Posterior cingulate gyrus (tissue), 11 donors: ENCODE measurements at places on chromosomes 11 and 22.
A peak's percentile ranks its signal among the peaks of the same experiment; 100 is the strongest.

DNA sequence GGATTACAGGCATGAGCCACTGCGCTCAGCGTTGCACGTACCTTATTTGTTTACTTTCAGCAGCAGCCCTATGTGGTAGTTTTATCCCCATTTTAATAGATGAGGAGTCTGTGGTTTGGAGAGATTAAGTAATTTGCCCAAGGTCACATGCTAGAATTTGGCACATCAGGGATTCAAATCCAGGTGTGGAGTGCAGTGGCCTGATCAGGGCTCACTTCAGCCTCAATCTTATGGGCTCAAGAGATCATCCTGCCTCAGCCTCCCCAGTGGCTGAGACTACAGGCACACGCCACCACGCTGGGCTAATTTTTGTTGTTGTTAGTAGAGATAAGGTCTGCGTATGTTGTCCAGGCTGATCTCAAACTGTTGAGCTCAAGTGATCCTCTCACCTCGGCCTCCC is 18.5 kb upstream of the SPTBN2 start:
- DNase-seq = no peak

DNA sequence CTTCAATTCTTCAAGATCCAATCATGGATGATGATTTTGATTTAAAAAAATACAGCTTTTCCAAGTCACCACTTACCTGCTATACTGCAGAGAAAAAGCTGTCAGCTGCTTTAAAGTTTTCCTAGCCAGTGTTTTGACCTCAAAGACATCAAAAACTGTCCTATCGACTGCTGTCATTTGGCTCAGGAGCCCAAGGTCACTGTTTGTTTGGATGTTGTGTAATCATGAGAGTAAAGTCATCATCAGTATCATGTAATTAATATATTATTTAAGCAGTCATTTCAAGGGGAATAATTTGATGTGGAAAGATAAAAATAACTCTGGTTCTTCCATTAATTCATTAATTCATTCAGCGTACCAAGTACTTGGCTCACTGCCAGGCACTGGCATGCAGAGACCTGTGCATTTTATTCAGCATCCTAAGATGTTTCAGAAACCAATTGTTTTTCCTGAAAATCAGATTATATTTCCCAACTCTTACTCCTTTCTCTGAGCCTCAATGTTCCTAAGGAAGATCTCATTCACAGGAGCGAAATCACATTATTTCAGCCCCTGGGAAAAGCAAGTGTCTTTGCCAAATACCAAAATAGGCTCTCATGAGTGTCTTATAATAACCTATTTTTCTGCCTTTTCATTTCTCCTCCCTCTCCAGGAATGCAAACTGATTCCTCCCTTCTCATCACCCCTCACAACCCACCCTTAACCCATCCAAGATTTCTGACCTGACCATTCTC is 59.9 kb downstream of the SLC1A2 start:
- DNase-seq = no peak

- DNase-seq = no peak
These were observed 330 bp upstream of the POLD3 start for GRCh38 chr11:74592063-74592440.

- peak; percentile 54 for DNase-seq
These were observed 43.2 kb upstream of the BLID start for GRCh38 chr11:122159173-122159721.

DNA sequence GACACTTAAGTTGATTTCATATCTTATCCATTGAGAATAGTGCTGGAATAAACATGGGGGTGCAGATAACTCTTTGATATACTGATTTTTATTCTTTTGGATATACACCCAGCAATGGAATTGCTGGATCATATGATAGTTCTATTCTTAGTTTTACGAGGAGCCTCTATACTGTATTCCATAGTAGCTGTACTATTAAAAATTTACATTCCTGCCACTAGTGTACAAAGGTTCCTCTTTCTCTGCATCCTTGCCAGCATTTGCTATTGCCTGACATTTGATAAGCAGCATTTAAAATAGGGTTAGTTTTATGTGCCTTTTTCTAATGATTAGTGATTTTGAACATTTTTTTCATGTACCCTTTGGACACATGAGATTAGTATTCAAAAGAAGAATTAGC is 554.2 kb downstream of the JRKL start:
- DNase-seq = no peak

DNA sequence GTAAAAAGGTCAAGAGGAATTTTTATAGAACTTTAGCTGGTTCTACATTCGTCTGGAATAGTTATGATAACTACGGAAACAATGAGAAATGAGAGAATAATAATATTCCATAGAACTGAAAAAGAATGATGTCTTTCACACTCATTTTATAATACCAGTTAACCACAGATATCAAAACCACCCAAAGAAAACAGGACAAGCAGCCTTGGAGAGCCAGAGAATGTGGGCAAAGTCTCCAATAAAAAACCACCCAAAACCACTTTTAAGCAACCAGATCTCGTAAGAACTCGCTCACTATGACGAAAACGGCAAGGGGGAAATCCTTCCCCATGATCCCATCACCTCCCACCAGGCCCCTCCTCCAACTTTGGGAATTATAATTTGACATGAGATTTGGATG is 60.8 kb downstream of the ARHGAP32 start:
- no peak for DNase-seq

DNA sequence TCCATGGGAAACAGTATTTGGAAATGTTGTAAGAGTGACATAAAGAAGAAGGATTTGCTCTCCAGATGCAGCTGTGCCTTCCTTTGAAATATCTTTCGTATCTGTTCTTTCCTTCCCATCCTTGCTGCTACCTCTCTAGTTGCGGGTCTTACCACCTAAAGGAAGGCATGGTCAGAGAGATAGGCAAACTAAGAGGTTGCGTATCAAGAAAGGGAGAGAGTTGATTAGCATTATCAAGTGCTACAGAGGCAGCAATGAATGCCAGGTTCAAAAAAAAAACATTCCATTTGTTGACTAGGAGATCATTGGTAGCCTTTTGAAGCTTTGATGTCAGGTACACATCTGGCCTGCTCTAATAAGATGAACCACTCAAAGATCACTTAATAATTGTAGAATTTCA is 4.6 kb downstream of the GTPBP1 start:
- DNase-seq = no peak

DNA sequence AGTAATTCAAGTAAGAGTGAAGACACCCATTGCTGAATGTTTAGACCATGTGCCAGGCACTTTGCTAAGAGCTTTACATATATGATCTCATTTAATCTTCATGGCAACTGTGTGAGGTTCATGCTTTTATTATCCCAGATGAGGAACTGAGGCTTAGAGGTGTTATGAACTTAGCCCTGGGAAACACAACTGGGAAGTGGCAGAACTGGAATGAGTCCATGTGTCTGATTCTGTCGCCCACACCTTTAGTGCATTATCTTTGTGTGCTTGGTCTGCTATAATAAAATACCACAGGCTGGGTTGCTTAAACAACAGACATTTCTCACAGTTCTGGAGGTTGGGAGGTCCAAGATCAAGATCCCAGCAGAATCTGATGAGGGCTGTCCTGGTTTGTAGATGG is 108.7 kb upstream of the PLET1 start:
- no peak for DNase-seq

DNA sequence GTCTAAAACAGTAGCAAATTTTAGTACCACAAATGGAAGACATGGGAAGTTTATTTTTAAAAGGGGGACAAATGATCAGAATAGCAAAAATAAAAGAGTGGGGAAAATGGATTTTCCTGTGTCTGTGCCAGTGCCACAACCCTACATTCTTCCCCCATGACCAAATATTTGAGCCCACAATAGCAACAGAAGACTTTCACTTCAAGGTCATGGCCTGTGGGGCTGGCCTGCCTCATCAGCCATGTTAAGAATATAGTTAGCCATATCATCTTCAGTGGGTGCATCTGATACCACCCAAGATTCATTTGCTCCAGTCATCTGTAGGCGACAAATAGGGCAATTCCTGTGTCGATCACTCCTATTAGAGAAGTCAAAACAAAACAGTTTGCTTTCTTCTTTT is 26.3 kb downstream of the RNF141 start:
- DNase-seq = no peak

GRCh38 chr11:125625225-125625629 is 264 bp downstream of the CHEK1 start:
- DNase-seq = no peak

DNA sequence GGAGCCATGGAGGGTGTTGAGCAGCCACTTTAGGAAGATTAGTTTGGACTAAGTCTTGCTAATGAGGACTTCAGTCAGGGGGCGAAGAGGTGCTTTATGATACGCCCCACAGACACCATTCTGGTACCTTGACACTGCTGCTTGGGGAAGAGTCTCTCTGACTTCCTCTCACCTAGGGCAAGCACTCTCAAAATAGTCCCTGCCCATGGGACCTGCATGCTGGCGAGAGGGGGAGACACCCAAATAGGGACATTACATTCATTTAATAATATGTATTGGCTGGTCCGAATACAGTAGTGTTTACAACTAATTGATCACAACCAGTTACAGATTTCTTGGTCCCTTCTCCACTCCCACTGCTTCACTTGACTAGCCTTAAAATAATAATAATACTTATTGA is 4.4 kb upstream of the CATSPERZ start:
- DNase-seq = no peak

GRCh38 chr11:2523821-2524391 is 79.1 kb downstream of the KCNQ1 start:
- DNase-seq = peak; percentile 74

- no peak for DNase-seq
These were observed 7.3 kb downstream of the SMTN start for GRCh38 chr22:31088233-31088986.

GRCh38 chr11:110529043-110529442 is 99.3 kb downstream of the FDX1 start:
- DNase-seq = no peak

DNA sequence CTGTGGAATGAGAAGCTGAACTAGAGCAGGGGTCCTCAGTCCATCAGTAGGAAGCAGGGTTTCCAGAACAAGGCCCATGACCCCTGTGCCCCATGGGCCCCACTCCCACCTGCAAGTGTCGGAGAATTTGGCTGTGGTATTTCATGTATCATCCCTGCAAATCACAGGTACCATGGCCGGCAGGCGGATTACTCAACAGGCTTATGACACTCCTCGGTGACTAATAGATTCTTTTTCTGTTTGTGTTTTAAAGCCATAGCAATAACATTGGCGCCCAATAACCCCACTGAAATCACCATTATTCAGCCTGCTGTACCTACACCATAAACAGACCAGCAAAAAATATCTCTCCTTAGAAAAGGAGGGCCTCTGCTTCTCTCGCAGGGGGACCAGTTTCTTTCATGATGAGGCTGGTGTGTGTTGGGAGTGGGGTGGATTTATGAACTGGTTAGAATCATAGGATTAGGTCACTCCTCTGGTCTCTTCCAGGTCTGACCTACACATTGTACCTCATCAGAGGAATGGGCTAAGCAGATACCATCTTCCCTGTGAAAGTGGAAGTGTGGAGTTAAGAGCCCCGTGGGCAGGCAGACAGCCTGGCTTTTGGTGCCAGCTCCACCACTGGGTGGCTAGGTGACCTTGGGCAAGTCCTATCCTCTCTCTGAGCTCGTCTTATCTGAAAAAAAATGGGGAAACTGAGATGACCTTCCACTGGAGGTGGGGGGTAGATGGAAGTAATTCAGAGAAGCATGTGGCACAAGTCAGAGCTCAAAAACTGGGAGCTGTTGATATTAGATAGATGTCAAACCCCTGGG is 60.2 kb upstream of the WNT11 start:
- no peak for DNase-seq

DNA sequence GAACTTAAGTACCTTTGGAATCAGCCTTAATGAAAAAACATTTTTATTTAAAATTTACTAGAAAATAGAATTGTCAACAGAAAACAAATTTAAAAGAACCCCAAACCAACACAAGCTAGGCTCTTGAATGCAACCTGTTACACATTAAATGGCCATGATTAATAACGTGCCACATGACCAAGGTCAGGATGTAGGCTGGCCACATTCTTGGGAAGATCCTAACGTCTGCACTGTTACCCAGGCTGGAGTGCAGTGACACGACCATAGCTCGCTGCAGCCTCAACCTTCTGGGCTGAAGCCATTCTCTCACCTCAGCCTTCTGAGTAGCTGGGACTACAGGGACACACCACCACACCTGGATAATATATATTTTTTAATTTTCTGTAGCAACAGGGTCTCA is 126.4 kb upstream of the APOA1 start:
- no peak for DNase-seq

- DNase-seq = no peak
These were observed 42.2 kb upstream of the FBLN1 start for GRCh38 chr22:45460288-45461109.

GRCh38 chr11:42802201-42802899 is 509.4 kb upstream of the API5 start:
- no peak for DNase-seq

DNA sequence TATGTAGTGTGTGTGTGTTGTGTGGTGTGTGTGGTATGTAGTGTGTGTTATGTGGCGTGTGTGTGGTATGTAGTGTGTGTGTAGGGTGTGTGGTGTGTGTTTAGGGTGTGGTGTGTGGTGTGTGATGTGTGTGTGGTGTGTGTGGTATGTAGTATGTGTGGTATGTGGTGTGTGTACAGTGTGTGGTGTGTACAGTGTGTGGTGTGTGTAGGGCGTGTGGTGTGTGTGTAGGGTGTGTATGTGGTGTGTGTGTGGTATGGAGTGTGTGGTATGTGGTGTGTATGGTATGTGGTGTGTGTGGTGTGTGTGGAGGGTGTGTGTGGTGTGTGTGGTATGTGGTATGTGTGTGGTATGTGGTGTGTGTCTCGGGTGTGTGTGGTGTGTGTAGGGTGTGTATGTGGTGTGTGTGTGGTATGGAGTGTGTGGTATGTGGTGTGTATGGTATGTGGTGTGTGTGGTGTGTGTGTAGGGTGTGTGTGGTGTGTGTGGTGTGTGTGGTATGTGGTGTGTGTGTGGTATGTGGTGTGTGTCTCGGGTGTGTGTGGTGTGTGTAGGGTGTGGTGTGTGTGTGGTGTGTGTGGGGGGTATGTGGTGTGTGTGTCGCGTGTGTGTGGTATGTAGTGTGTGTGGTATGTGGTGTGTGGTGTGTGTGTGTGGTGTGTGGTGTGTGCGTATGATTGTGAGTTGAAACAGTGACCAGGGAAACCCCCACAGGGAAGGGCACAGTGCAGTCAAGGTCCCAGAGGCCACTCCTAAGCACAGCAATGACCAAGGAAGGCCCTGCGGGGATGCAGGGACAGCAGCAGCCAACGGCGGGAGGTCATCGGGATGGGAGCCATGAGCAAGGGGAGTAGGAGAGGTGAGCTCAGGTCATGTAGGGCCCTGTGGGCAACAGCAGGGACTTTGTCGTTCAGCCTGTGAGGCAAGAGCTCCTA is 2.9 kb upstream of the PPP6R2 start:
- no peak for DNase-seq

DNA sequence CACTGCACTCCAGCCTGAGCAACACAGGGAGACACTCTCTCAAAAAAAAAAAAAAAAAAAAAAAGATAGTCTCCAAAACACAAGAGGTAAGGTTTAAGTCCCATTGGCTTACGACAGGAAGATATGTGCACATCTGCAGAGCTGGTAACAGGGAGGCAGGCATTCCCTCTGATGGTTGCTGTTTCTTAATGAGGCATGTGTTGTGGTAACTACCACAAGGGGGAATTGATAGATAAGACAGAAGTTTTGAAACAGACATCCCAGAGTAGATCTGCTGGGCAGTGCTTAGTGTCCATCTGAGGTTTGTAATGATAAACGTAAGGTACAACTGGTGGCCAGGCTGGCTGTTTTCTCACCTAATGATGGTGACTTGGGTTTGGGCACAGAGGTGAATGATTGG is 4.7 kb downstream of the EIF1AD start:
- no peak for DNase-seq

- no peak for DNase-seq
These were observed 13.9 kb upstream of the OR8K1 start for GRCh38 chr11:56331861-56332491.

- no peak for DNase-seq
These were observed 104.5 kb downstream of the EFCAB6 start for GRCh38 chr22:43707648-43708047.

- no peak for DNase-seq
These were observed 50.3 kb upstream of the TTLL12 start for GRCh38 chr22:43237280-43237679.
